AG04449 (cell line): ENCODE measurements at places on chromosomes 2 and 18.

DNA sequence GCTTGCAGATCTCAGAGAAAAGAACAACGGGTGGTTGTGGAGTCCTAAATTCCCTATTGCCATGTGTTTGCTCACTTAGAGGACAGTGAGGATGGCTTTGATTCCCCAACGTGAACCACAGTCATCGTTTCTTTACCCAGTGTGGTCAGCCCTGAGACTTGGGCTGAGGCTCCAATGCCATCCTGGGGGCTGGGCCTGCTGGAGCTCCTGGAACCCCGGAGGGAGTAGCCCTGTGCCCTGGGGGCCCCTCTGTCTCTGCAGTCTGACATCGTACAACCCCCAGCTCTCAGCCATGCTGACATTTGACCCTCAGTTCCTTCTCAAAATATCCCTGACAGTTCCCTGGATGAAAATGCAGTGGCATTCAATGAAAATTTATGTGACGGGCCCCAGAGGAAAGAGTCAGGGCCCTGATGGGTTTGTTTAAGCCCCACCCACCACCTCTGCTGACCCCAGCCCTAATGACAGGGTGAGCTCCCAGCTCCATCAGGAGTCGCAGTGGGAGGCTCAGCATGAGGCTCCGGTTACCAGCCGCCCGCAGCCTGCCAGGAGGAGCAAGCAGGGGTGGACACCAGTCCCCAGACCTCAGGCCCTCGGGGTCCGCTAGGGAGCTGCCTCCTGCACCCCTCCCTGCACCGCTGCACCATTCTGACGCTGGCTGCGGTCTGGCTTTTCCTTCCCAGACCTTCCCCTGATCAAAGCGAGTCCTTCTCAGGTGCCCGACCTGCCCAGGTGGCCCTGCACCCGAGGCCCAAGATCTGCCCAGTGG, 120.9 kb downstream of the TWIST2 start:
- no peak for DNase-seq

GRCh38 chr2:25483607-25484266, 142.0 kb upstream of the DNMT3A start:
- no peak for DNase-seq

GRCh38 chr2:167404627-167405284, 516.5 kb downstream of the XIRP2 start:
- DNase-seq: no peak

- no peak for DNase-seq
Measured at GRCh38 chr2:144904612-144905011, 384.7 kb upstream of the ZEB2 start.

DNA sequence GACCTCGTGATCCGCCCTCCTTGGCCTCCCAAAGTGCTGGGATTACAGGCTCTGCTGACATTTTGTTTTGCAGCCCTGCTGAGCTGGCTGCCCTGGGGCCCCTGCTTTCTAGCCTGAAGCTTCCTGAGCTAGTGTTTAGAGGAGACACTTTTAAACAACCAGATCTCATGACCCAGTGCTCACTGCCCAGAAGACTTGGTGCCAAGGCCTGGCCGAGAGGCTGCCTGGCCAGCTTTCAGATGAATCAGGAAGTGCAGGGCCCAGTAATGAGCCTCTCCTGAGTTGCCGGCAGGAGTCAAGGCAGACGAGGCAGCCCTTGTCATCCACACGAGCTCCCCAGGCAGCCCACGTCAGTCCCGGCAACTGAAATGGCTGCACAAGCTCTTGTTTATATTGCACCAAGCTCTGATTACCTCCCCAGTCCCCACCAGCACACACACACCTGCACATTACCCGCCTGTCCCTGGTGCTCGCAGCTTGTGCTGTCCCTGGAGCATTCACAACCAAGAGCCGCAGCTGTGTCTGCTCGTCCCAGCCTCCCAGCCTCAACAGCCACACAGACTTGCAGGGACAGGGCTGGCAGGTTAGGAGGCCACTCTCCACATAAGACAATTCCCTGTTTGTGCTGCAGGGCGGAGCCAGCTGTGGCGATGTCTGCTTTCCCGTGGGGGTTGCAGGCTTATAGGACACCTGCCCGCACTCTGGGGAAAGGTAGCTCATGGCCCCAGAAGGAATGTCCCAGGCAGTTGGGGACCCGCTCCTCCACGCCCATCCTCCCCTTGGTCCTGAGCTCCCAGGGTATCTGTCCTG, 331.2 kb upstream of the MYT1L start:
- no peak for DNase-seq

DNA sequence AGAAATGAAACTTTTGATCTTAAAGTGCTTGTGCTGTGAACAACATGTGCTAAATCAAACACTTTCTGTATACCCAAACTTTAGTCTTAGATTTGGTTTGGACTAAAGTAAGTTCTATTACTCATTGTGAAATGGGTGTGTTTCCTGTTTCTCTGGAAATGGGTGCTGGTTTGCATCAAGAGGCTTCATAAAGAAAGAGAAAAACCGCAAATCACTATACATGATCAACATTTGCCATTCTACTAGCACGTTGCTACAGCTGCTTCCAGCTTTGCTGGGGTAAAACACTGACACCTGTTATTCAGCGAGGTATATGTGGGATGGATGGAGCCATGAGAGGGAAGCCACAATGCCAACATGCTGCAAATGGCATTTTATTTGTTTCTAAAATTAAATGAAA, 547.0 kb upstream of the ACVR2A start:
- no peak for DNase-seq
